ENCODE measurements at places on chromosomes 5 and 9.
A peak's percentile ranks its signal among the peaks of the same experiment; 100 is the strongest.

DNA sequence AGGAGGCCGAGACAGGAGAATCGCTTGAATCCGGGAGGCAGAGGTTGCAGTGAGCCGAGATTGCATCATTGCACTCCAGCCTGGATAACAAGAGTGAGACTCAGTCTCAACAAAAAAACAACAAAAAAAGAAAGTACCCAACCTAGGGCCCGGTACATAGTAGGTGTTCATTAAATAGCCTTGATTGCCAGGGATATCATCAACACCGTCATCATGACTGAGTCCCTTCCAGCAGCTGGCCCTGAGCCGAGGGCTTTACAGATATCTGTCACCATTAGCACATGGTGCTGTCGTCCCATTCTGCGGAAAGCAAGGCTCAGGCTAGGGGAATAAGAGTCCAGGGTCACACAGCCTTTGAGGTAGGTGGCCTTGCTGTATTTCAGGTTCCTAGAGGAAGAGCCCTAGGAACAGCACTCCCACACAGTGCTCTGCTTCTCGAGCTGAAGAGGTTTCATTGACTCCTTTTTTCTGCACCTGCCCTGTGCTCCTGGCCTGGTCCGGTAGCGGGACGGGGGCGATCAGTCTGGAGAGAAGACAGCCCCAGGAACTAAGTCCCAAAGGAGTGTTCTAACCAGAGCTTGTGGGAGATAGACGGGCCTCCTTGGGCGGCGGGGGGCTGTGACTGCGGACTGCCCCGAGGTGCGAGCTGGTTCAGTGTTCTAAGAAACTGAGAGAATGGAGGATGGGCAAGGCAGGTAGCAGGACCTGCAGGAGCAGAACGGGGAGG is 48.2 kb downstream of the CXXC5 start:
- DNase-seq: no peak

DNA sequence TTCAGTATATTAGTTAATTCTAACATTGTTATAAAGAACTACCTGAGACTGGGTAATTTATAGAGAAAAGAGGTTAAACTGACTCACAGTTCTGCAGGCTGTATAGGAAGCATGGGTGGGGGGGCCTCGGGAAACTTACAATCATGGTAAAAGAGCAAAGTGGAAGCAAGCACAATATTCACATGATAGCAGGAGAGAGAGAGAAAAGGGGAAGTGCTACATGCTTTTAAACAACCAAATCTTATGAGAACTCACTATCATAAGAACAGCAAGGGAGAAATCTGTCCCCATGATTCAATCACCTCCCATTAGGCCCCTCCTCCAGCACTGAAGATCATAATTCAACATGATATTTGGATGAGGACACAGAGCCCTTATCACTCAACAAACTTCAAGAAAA is 324.9 kb downstream of the ZNF608 start:
- no peak for DNase-seq

GRCh38 chr5:22473886-22474285 is 379.3 kb downstream of the CDH12 start:
- DNase-seq: no peak

GRCh38 chr9:92716557-92716956 is 46.6 kb upstream of the IPPK start:
- no peak for DNase-seq

- no peak for DNase-seq
Measured at GRCh38 chr9:72581694-72582093, 60.3 kb downstream of the TMC1 start.

GRCh38 chr5:84028093-84028492 is 307.4 kb upstream of the HAPLN1 start:
- no peak for DNase-seq

- no peak for DNase-seq
Measured at GRCh38 chr5:176611435-176611834, 1.5 kb upstream of the GPRIN1 start.

GRCh38 chr9:98773721-98774120 is 22.6 kb downstream of the ANKS6 start:
- DNase-seq: no peak

GRCh38 chr5:143882520-143882919 is 70.6 kb downstream of the HMHB1 start:
- DNase-seq: no peak

- DNase-seq: no peak
Measured at GRCh38 chr9:128805661-128806060, 12.6 kb upstream of the ENDOG start.

DNA sequence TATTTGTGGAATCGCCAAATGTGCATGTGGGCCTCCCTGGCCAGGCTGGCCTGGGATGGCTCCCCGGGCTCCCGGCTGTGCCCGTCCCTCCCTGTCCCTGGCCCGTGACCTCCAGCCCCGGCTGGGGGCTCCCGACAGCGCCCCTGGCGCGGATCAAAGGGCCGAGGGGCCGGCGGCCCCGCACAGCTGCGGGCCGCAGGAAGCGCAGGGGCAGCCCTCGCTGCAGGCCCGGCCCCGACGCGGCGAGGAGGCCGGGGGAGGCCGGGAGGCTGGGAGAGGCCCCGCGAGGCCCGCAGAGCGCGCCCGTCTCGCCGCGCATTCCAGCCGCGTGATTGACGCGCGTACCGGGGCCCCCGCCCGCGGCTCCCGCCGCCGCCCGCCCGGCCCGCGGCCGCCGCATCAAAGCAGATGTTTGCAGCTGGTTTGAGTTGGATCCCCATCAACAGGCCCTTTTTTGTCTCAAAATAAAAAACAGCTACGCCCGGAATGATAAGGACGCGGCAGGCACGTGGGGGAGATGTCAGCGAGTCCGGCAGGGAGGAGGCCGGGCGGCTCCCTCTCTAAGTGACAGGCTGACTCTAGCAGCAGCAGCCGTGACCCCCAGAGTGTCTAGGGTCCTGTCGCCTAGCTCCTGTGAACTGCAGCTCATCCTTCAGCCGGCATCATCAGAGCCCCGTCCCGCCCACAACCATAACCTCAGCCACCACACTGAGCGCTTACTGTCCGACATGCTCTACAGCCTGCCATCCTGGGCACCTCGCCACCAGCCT is 69.4 kb downstream of the LMX1B start:
- DNase-seq: no peak

GRCh38 chr5:159262859-159263568 is at the start of gene UBLCP1:
TSS of gene UBLCP1 (plus strand) at chr5:159263290. CDS start at chr5:159268916, 5,626 bp downstream.
- DNase-seq: peak; percentile 22

GRCh38 chr9:134721344-134721743 is 79.7 kb downstream of the COL5A1 start:
- no peak for DNase-seq

- DNase-seq: no peak
Measured at GRCh38 chr5:146698651-146699050, 179.9 kb downstream of the PPP2R2B start.

DNA sequence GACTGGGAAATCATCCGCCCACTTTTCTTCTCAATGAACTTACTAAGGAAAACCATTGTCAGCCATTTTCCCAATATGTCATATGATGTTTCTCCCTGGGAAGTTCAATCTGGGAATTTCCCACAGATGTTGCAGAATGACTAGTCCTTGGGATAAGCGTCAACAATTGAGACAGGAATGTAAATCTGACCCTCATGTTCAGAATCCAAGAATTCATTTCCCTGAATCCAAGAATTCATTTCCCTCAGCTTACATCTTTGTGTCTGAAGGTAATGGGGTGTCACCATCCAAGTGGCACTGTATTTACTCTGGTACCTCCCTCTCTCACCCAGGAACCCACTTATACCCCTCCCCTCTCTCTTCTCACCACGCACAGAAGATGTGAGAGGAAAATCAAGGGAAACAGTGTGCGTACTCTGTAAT is 7.4 kb downstream of the KLF9 start:
- no peak for DNase-seq

DNA sequence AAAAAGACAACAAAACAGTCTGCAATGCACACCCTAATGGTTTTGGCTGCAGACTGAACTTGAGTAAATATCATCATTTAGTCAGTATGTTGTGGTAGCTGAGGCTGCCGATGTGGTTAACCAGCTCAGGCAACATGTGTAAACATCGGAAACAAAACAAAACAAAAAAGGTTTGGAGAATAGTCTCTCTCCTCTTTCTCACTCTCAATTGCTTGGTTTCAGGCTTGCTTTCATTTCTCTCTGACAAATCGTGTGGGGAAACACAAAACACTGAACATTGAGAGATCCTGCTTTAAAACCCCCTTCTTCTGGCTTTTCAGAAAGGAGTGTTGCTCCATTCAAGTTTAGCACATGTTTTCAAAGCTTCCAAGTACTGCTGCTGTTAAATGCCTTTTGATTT is 453.3 kb downstream of the BNC2 start:
- DNase-seq: no peak

GRCh38 chr9:7828334-7828733 is 28.8 kb upstream of the DMAC1 start:
- DNase-seq: no peak

- no peak for DNase-seq
Measured at GRCh38 chr5:111013011-111013410, 58.5 kb upstream of the TSLP start.

GRCh38 chr9:95627802-95628201 is 111.0 kb upstream of the PTCH1 start:
- no peak for DNase-seq

DNA sequence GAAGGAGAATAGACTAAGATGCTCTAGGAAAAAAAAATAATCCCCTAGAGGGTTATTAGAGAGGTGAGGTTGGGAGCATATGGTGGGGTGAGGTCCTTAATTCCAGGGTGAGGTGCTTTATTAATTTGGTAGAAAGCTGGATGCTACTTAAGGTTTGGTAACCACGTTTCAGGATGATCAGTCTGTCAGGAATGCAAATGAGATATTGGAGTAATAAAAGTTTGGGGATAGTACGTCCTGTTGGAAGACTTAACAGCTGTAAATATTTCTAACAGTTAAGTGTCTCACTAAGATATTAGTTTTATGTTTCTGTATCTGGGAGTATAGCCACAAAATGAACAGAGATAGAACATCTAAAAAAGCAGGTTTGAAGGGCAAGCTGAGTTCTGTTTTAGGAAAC is 578.9 kb downstream of the CETN3 start:
- no peak for DNase-seq

- DNase-seq: no peak
Measured at GRCh38 chr5:174693697-174694385, 30.5 kb upstream of the MSX2 start.

- no peak for DNase-seq
Measured at GRCh38 chr5:39531306-39531705, 106.5 kb upstream of the DAB2 start.

DNA sequence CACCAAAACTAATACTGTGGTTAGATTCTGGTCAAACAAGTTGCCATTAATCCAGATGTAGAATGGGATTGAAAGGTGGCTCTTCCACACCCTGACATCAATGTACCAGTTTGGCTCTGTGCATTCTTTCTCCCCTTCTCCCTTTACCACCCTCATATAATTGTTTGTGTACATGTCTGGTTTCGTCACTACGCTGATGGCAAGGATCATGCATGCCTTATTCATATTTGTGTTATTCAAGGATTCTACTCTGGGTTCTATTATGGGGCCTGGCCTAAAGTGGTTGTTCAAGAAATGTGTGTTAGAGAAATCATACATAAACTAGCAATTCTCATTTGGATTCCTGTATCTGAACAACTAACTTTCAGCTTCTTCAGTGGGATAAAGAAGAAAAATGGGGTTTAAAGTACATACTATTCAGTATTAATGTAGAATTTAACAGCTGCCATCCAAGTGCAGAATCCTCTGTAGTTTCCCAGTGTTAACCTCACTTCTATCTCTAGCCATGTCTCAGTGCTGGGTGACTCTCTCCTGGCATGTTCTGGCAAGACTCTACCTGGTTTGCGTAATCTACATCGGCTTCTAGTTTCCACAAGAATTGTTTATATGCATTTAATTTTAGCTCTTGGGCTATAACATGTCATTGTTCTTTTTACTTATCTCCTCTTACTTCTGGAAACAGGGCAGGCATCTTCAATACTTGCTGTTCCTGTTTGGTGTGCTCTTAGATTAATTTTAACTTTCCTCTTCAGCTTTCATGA is 27.9 kb upstream of the CDKN2B start:
- DNase-seq: no peak

- DNase-seq: no peak
Measured at GRCh38 chr9:8823131-8823895, 1023.7 kb upstream of the DMAC1 start.
